ENCODE measurements at places on chromosomes 6 and 20. TPM values are rescaled to one million over a fixed set of nuclear protein-coding genes. Genes with fewer than 3 reads are reported as not detected.

MATN4 gene
- total RNA-seq = not detected

ACSS2 gene
- total RNA-seq = 73.8 TPM

BCAS1 gene
- total RNA-seq = not detected

DNA sequence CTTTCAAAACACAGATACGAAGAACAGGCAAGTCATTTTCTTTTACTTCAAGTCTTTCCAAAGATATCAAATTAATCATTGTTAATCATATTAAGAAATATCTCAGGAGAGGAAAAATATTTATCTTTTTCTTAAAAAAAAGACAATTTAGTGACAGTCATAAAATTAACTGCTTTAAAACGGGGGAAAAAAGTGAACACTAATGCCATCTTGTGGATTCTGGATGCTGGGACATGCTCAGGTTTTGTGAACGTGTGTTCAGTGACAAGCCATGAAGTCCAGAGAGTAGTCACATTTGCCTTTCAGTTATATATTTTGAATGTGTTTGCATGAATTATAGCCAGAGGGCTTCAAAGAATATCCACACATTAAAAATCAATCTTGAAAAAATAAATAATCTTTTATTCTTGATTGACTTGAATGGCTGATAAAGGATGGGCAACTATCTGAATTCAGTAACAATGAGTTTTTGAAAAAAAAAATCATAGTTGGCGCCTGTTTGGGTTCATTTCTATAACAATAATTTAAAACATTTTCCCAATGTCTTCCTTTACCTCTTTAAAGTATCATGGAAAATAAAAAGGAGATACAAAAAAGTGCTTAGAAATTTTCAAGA, 74.7 kb upstream of the NOX3 start:
- DNase-seq = no peak

DNA sequence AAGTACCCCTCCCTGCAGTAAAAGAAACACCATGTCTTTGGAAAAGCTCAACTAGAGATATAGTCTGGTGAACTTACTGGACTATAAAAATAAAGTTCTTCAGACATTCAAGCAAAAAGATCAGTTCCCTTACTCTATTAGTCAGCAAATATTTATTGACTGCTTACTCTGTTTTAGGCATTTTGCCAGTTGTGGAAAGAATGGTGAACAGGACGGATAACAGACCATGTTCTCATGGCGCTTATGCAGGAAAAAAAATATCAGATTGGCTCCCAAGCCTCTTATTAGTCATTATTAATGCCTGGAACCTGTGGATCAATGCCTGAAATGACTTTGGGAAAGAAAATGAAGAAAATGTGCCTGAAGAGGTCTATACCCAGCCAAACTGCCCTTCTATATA, 282.2 kb upstream of the EPHA7 start:
- no peak for DNase-seq

DNA sequence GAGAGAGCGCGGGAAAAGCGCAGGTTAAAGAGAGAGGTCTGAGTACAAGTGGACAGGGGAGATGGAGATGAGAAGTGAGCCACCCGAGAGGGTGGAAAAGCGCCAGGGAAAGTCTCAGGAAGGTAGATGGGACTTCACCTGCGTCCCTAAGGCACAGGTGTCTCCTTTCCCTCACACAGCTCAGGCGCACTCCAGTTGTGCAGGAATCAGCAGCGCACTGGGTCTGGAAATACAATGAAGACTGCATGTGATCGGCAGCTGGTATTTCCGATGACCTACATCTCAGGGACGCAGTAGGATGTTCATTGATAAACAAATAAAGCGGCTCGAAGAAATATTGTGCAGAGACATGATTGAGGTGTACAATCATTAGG, 432 bp upstream of the KHDRBS2 start:
- no peak for DNase-seq

- peak; percentile 75 for DNase-seq
These were observed 25.7 kb upstream of the TCFL5 start for GRCh38 chr20:62887152-62887859.

GRCh38 chr6:156917213-156917612, 140.0 kb downstream of the ARID1B start:
- no peak for DNase-seq

Data from cardiac septum (tissue), 1 donor.